ENCODE measurements at places on chromosomes 7 and 10. TPM values are rescaled to one million over a fixed set of nuclear protein-coding genes. Genes with fewer than 3 reads are reported as not detected.

The LRRC4 gene
- 3.4 TPM for total RNA-seq

The STYXL1 gene
- total RNA-seq, result 24.9 TPM

The BAIAP2L1 gene
- 4.4 TPM for total RNA-seq

The TMEM229A gene
- 0.06 TPM for total RNA-seq

The TRIM74 gene
- 1.6 TPM for total RNA-seq

The KLLN gene
- total RNA-seq, result 0.99 TPM

The METTL27 gene
- 19.3 TPM for total RNA-seq

The PNLIPRP2 gene
- not detected for total RNA-seq

The HYAL4 gene
- 0.18 TPM for total RNA-seq

The TMEM176A gene
- 71.8 TPM for total RNA-seq

The PNLIP gene
- total RNA-seq, result 0.12 TPM

The NACAD gene
- total RNA-seq, result 5.3 TPM

The ADRB1 gene
- total RNA-seq, result 0.53 TPM

The CBLL1 gene
- 19.3 TPM for total RNA-seq

The PHYHIPL gene
- 8.6 TPM for total RNA-seq

The SRRM3 gene
- total RNA-seq, result 1.5 TPM

The DGKI gene
- 4.0 TPM for total RNA-seq

The ELN gene
- 108 TPM for total RNA-seq

The GALNT11 gene
- 85.1 TPM for total RNA-seq

The EPHA1 gene
- total RNA-seq, result 11.1 TPM

The SLC26A5 gene
- not detected for total RNA-seq

The TMEM225B gene
- 1.6 TPM for total RNA-seq

The DNA2 gene
- 7.8 TPM for total RNA-seq

The CYP2C8 gene
- 1.1 TPM for total RNA-seq

The OR2A42 gene
- total RNA-seq, result 0.06 TPM

The CDC14C gene
- not detected for total RNA-seq

Data from metanephros (tissue), 2 donors.